Activated T-cell treated with anti-CD3 and anti-CD28 coated beads, Interleukin-2, amount 50 U/mL, for 72 hours (primary cell): ENCODE measurements at places on chromosomes 5 and 9.

DNA sequence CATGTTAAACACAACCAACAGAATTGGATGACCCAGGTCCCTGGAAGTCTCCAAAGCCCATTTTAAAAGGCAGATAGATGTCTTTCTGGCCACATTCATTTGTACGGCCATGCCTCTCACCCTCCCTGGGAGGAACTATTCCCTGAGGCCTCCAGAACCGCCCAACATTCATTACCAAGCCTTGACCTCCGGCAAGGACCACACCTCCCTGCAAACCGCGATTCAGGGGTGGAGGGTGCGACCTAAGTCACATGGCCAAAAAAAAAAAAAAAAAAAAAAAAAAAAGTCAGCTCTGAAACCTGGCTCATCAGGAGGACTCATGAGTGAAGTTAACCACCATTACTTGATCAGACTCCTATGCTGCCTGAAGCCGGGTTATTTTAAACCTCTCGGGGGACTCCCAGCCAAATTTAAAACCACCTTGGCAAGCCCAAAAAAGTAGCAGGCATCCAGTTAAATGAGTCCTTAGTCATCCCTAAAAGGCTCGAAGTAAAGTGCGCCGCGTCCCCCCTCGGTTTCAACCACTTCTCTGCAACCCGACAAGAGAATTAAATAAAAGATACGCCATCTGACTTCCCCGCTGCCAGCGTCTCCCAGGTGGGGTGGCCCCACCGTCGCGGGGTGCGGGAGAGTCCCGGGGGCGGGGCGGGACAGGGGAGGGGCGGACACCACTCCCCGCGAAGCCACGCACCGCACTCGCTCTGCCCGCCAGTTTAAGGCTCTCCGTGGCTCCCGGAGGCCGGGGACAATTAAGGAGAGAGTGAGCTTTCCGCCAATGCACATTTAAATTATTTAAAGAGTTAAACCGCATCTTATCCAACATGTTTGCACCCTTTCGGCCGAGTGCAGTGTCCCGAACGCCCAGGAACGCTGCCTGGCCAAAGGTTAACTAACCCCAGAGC, 2.3 kb downstream of the KLF9 start:
- DNase-seq: peak; percentile 80

DNA sequence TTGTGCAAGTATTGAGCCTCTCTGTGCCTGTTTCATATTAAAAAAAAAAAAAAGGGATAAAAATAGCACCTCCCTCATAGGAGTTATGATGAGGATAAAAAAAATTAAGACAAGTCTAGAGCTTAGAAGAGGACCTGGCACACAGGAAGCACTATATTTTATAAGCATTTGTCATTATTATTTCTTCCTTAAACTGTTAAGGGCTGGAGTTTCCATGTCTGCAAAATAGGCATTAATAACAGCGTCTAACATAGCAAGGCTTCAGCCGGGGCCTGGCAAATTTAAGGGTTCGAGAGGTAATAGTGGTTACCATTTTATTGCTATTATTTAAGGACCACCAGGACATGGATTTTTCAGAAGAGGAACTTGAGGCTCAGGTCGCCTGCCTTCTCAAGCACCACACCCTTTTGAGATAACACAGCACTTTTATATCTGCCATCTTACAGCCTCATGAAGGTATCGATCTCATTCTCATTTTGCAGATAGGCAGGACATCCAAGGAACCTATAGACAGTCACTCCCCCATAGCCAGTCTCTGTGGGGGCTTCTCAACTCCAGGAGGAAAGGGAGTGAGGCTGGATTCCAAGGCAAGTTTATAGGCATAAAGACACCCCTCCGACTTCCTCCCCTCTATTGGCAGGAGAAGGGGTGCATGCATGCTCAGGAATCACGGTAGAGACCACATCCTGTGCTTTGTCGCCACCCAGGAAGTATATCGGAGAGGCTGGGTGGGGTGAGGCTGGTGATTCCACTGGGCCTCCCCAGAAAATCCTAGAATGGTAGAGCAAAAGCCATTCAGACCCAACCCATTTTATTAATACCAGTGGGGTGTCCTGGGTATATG, 2.4 kb downstream of the ANXA6 start:
- DNase-seq: peak; percentile 54

DNA sequence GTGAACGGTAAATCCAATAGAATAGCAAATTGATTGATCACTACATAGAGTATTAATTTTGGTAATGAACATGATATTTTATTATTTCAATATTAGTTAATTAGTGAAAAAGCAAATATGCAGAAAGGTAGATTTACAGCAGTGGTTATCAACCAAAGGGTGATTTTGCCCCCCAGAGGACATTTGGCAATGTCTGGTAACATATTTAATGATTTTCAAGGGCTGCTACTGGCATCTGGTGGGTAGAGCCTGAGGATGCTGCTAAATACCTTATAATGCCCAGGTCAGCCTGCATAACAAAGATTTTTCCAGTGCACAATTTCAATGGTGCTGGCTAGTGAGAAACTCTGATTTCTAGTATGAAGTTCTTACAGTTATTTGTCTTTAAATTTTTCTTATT, 1313.7 kb downstream of the PTPRD start:
- DNase-seq: no peak

DNA sequence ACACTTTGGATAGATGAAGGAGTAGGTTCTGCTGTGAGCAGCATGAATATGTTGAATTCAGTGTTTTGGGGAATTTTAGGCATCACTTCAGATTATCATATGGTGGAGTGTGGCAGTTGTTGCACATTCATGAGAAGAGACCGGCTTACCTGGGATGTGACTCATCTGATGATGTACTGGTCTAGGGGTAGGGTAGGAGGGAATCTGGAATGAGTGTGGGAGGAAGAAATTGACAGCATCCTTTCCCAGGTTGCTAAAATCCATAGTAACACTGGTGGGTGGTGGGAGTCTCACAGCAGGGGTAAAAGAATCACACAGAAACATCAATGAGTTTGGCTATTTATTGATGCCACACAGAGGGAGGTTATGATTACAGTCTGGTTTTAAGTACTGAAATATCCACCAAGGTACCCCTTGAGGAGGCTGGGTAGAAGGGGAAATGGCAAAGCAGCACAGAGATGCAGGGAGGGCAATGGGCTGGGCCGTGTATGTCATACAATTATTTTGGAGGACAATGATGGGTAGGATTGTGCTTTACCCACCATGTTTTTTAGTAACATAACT, 82.5 kb downstream of the TARS1 start:
- no peak for DNase-seq

DNA sequence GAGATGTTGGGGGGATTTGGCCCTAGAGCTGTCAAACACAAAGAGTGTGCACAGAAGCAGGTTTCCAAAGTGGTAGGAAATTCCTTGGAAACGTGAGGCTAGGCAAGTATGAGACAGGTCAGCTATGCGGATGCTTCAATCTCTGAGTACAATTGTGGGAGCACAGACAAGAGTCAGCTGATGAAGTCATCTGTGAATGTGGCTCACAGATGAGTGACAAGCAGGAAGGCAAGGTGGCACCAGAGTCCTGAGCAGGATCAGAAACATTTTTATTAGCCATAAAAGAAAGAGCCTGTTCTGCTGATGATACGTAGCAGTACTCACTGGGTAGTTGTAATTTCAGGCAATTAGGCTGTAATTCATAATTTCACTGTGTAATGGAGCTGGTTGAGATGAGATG, 117.0 kb downstream of the DCP2 start:
- DNase-seq: no peak

DNA sequence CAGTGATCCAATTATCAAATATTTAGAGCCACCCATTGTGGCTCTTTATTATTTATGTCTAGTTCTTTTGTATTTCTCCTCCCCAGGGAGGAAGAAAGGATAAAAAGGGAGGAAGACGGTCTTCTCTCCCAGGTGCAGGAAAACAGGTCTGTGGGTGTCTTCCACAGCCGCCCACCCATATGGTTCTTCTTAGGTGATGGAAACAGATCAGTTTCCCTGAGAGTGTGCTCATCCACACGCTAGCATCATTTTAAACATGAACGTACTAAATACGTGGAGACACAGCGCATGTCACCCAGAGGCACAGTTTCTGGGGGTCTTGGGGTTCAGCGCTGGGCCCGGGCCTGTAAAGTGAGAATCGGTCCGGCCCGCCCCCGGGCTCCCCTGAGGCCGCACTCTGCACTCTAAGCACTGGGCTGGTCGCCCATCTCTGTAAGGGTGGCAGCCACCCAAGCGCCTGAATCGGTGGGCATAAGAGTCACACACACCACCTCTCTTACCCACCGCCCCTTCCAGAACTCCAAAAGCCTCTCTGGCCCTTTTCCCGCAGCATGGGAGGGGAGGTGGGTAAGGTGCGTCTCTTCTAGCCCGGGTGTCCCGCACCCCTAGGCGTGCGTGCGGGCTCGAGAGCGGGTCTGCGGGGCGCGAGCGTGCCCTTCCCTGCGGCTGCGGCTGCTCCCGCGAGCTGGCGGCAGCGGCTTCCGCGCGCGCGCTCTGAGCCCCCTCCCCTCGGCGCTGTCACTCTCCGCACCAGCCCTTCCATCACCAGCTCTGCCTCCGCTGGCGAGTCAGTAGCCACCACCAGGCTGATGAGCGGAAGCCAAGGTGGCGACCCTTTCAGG, 1.3 kb downstream of the PTCH1 start:
- DNase-seq: peak; percentile 60

- DNase-seq: no peak
Observed at GRCh38 chr9:7968687-7969086, 169.1 kb upstream of the DMAC1 start.

DNA sequence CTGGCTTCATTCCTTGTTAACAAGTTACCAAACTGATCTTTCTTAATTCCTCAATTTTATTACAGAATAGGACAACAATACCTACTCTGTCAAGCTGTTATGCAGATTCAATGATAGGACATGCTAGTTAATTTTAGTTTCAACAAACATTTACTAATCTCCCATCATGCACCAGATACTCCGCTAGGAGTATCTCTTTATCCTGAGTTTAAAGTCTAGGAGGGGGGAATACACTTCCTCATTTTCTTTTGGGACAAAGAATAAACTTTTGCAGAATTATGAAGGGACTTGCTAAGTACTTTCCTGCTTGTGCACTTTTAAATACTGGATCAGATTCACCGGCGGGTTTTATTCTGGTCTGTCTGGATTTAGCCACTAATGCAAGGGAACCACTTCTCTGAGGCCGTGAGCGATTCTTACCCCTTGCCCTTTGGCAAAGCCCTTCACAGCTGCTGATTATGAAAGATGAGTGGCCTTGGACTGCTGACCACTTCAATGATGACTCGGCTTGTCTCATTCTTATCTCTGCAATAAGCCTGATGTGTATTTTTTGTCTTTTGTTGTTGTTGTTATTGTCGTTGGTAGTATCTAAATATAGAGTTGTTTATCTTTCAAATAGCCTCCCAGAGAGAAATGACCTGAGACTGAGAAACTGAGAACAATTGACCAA, 73.9 kb downstream of the RMI1 start:
- DNase-seq: no peak

DNA sequence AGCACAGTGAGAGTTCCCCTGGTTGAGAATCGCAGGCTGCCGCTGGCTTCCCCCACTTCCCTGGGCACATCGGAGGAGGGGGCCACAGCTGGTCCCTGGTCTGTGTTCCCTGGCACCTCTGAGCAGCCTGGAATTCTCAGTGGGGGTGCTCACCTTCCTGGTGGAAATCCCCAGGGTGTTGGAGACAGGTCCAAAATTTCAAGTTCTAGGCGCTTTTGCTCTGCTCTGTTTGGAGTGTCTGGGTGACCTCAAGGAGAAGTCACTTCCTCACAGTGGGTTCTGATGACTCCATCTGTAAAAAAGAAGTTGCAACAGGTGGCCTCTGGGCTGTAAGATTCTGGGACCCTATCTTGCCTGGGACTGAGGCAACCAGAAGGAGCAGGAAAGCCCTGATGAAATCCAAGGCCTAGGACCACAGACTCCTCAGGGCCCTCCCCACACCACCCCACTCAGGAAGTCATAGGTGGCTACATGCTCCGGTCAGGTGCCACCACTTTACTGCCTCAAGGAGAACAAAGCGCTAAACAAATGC, at the start of gene TRAF1:
Gene TRAF1, minus strand, starts transcription at position 400 of the 532 bp plus-strand sequence. CDS start 721 bp downstream, outside the sequence.
- peak; percentile 55 for DNase-seq
